ENCODE measurements at places on chromosomes 3 and 15. TPM values are rescaled to one million over a fixed set of nuclear protein-coding genes. Genes with fewer than 3 reads are reported as not detected.
A peak's percentile ranks its signal among the peaks of the same experiment; 100 is the strongest.

DNA sequence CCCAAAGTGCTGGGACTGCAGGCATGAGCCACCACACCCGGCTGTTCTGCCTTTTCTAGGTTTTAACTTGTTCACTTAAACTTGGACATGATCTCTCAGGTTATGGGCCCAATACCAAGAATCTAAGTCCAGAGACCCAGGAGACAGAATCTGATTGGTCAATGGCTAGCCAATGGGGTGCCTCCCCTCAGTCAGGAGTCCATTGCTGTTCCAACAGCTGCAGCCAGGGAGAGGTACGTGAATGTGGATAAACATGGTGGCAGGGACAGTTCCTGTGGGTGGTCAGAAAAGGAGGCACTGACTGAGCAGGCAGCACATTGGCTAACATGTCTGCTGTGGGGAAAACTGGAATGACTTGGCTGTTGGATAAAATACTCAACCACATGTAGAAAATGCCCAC, 140.3 kb downstream of the RPLP1 start:
- H3K36me3 ChIP-seq, result no peaks in the 10 kb centered on the region
- peaks cover 13% of the 10 kb centered on the region for H3K27me3 ChIP-seq
- H3K4me1 ChIP-seq, result peaks cover 9% of the 10 kb centered on the region
- no peak overlapping the region for H3K4me3 ChIP-seq
- H3K27ac ChIP-seq, result no peak overlapping the region
- DNase-seq, result no peak

GRCh38 chr3:4804161-4805058, 174.8 kb upstream of the BHLHE40 start:
- peaks cover 59% of the 10 kb centered on the region for H3K4me1 ChIP-seq
- DNase-seq, result no peak
- peaks cover 81% of the 10 kb centered on the region for H3K36me3 ChIP-seq
- H3K4me3 ChIP-seq, result no peak overlapping the region

GRCh38 chr15:28978011-28978378, 92.2 kb downstream of the APBA2 start:
- no peaks in the 10 kb centered on the region for H3K4me1 ChIP-seq
- H3K27ac ChIP-seq, result no peak overlapping the region
- no peak overlapping the region for H3K4me3 ChIP-seq

DNA sequence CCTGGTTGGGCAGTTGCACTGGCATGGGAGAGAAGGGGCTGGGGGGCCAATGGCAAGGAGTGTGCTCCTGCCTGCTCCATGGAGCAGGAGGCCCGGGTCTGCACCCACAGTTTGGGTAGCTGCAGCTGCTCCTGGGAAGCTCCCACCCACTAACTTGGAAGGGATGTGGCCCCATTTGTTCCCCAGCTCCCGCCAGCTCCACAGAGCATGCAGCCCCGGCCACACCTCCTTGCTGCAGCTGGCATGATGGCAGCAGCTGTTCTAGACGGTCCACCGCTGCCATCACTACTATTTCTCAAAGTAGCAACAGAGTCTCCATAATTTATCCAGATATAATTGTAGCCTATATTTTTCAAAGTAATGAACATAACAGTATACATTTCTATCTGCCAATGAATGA, 65.8 kb downstream of the PIK3CB start:
- no peaks in the 10 kb centered on the region for H3K27me3 ChIP-seq
- DNase-seq, result no peak
- no peak overlapping the region for H3K27ac ChIP-seq
- H3K4me3 ChIP-seq, result no peak overlapping the region
- H3K36me3 ChIP-seq, result peaks cover 8% of the 10 kb centered on the region
- peaks cover 9% of the 10 kb centered on the region for H3K4me1 ChIP-seq

- peaks cover 5% of the 10 kb centered on the region for H3K4me1 ChIP-seq
- H3K27ac ChIP-seq, result no peak overlapping the region
- H3K36me3 ChIP-seq, result no peaks in the 10 kb centered on the region
Measured at GRCh38 chr3:35640190-35641165, 1.2 kb downstream of the ARPP21 start.

GRCh38 chr3:197174927-197175326, 123.5 kb downstream of the DLG1 start:
- H3K4me1 ChIP-seq, result no peaks in the 10 kb centered on the region
- no peaks in the 10 kb centered on the region for H3K27me3 ChIP-seq
- DNase-seq, result no peak
- H3K36me3 ChIP-seq, result peaks cover 4% of the 10 kb centered on the region

DNA sequence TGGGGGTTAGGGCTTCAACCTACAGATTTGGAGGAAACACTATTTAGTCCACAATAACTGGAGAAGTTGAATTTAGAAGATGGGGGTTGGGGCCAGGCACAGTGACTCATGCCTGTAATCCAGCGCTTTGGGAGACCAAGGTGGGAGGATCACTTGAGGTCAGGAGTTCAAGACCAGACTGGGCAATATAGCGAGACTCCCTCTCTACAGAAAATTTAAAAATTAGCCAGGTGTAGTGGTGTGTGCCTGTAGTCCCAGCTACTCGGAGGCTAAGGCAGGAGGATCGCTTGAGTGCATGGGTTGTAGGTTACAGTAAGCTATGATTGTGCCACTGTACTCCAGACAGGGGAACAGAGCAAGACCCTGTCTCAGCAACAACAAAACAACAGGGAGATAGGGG, 5.0 kb upstream of the DYNLT2B start:
- peaks cover 14% of the 10 kb centered on the region for H3K27me3 ChIP-seq
- no peaks in the 10 kb centered on the region for H3K4me1 ChIP-seq
- DNase-seq, result no peak
- no peak overlapping the region for H3K4me3 ChIP-seq

GRCh38 chr3:71723452-71724170, 1.6 kb downstream of the EIF4E3 start:
- peaks cover 69% of the 10 kb centered on the region for H3K4me1 ChIP-seq
- H3K27ac ChIP-seq, result peak overlapping the region; percentile 95

GRCh38 chr3:29141197-29141917, 139.5 kb upstream of the RBMS3 start:
- H3K27me3 ChIP-seq, result peaks cover 2% of the 10 kb centered on the region
- H3K36me3 ChIP-seq, result no peaks in the 10 kb centered on the region
- no peak overlapping the region for H3K27ac ChIP-seq
- DNase-seq, result no peak

ARIH2 gene
- 180 TPM for total RNA-seq

GASK1A gene
- total RNA-seq, result not detected

PLSCR2 gene
- total RNA-seq, result not detected

RGMA gene
- 0.54 TPM for total RNA-seq
